Spleen (tissue), 13 donors: ENCODE measurements at places on chromosomes 6 and 20. TPM values are rescaled to one million over a fixed set of nuclear protein-coding genes. Genes with fewer than 3 reads are reported as not detected.
A peak's percentile ranks its signal among the peaks of the same experiment; 100 is the strongest.

The OTOR gene
- total RNA-seq: not detected

DNA sequence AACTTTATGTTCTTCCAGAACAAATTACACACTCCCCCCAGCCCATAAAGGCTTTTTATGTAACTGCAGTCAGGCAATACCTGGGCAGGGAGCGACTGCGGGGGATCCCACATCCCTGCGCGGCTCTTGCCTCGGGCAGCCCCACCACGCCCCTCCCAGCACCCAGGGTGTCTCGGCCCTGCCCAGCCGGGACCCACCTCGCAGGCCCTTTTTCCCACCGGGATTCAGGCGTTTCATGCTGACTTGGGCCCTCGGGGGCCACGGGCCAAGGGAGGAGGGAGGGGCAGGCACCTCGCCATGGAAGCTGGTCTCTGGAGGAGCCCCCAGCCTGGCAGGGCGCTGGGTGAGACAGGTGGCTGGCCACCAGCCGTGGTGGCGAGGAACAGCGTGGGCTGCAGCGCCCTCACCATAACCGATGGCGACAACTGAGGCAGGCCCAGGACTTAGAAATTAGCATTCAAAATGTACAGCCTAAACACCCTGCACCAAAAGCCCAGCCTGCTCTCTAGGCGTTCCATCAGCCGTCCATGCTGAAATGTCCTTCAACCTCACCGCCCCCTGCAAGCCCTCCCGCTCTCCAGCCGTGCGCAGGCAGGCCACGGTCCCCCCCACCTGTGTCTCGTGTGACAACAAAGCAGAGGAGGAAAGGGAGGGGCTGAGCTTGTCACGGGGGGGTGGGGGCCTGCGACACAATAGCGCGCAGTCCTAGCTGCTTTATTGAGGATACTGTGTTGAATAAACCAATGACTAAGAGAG is 15.1 kb upstream of the FOXC1 start:
- no peak overlapping the region for H3K27ac ChIP-seq
- H3K36me3 ChIP-seq: no peaks in the 10 kb centered on the region
- peaks cover 28% of the 10 kb centered on the region for H3K27me3 ChIP-seq
- H3K4me1 ChIP-seq: peaks cover 7% of the 10 kb centered on the region

The TP53TG5 gene
- total RNA-seq: not detected

- H3K4me1 ChIP-seq: peaks cover 2% of the 10 kb centered on the region
- H3K27me3 ChIP-seq: no peaks in the 10 kb centered on the region
- H3K36me3 ChIP-seq: no peaks in the 10 kb centered on the region
- H3K4me3 ChIP-seq: no peak overlapping the region
These were observed 23.4 kb downstream of the IL22RA2 start for GRCh38 chr6:137150072-137150471.

GRCh38 chr6:63635215-63635587 is 401 bp upstream of the PHF3 start:
- H3K27ac ChIP-seq: peak overlapping the region; percentile 99
- no peaks in the 10 kb centered on the region for H3K36me3 ChIP-seq
- DNase-seq: no peak
- H3K4me3 ChIP-seq: peak overlapping the region; percentile 98

- H3K27ac ChIP-seq: no peak overlapping the region
- peak; percentile 27 for DNase-seq
- no peak overlapping the region for H3K4me3 ChIP-seq
- H3K4me1 ChIP-seq: no peaks in the 10 kb centered on the region
- H3K27me3 ChIP-seq: no peaks in the 10 kb centered on the region
These were observed 241.8 kb upstream of the MMS22L start for GRCh38 chr6:97524811-97525210.
